Skeletal muscle cell (primary cell): ENCODE measurements at places on chromosomes 6 and 20.

DNA sequence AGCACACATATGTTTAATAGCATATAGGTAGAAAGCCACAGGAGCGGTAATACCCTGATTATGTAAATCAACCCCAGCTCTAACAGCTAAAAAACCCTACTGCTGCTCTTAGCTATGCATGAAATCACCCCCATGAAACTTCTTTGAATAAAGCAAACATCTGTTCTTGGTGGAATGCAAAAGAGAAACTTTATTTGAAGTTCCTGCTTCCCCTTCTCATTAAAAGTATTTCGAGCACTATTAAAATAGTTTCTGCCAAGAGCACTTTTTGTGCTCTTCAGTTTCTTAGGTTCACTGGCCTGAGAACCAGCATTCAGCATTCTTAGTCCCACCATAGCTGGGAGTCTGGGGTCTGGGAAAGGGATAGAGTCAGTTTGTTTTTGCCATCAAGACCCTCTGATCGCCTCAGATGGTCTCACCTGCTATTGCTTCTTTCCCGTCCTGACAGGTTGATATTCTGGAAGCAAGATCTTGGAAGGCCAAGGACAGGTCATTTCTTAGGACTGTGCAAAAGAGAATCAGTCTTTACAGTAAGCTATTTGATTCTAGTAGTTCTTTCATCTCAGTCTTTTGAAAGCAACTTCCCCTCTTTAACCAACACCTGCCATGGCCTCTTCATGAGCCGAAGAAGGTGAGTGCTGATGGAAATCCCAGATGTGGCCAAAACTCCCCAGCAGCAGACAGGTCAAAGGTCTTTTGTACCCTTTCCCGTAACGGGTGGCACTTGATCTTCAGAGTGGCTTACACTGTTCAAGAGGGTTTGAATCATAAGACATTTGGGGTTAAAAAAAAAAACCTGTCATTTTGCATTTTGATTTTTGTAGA, 76.5 kb upstream of the TMEM170B start:
- DNase-seq: no peak

- no peak for DNase-seq
Observed at GRCh38 chr20:31515775-31516107, 1.5 kb downstream of the HM13 start.

GRCh38 chr6:114334237-114334636, 8.6 kb downstream of the HS3ST5 start:
- no peak for DNase-seq

DNA sequence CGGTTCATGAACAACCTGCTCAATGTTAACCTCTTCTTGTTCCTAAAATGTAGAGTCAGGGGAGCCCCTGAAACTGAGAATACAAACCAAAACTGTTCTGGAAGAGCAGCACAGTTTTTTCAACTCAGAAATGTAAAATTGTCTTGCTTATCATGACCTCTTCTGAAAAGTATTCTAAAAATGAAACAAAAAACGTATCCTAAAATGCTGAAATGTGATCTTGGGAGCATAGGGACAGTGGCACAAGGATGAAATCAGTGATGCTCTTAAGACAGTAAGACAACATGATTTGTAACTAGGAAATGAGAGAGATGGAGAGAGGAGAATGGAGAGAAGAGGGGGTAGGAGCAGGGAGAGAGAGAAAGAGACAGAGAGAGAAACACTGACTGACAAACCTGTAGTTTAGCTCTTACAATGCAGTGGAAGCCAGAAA, 27.5 kb downstream of the NCOA7 start:
- no peak for DNase-seq

GRCh38 chr6:137313928-137314855, 95.0 kb upstream of the IFNGR1 start:
- DNase-seq: peak; percentile 90

DNA sequence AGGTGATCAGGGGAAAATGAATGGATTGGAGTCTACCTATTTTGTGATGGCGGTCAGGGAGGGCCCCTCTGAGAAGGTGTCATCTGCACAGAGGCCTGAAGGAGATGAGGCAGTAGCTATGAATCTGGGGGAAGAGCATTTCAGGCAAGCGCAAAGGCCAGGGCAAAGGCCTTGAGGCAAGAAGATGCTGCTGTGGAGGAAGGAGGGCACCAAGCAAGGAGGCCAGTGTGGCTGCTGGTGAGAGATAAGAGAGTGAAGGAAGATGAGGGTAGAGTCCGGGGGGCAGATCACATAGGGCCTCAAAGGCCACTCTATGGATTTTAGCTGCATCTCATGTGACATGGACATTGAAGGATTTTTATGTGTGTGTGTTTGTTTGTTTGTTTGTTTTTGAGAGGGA, 20.6 kb upstream of the CSNK2A1 start:
- no peak for DNase-seq

- DNase-seq: peak; percentile 21
Observed at GRCh38 chr6:55822815-55823214, 52.6 kb downstream of the BMP5 start.

DNA sequence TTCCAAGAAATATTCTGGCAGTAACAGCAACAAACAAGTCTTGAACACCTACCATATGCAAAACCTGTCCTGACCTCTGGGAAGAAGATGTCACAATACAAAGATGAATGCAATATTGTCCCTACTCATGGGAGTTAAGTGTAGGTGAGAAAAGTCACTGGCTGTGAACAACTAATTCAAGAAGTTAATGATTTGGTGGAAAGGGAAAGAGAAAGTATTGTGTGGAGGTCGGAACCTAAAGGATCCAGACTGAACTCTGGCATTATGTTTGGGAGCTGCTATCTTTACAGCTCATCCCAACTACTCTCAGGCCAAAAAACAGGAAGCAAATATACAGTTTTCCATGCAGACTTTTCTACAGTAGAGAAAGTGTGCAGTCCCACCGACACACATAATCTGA, 285.3 kb upstream of the PRDM1 start:
- DNase-seq: no peak

GRCh38 chr6:42050297-42051267, at the start of gene TAF8:
TSS of gene TAF8 (plus strand) at chr6:42050524. CDS start at chr6:42050542, 18 bp downstream.
- peak; percentile 77 for DNase-seq

- DNase-seq: peak; percentile 85
Observed at GRCh38 chr6:84652356-84653026, 111.9 kb downstream of the TBX18 start.

DNA sequence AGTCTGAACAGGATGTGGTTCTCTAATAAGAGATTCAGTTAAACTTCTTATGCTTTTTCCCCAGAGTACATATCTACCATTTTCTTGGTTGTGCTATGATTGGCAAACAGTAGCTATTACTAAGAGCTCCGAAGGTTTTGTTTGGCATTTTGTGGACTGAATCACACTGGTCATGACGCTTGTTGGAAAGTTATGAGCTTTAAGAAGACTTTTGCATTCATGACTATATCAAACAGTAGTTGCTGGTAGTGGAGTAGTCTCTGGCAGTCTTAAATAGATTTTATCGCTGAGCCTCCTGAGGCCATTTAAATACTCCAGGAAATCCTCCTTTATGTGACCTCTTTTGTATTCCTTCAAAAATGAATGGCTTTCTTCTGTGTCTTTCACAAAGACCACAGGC, 40.8 kb downstream of the CCDC170 start:
- DNase-seq: peak; percentile 26

GRCh38 chr6:108417027-108417426, 122.2 kb downstream of the AFG1L start:
- DNase-seq: no peak
